ENCODE measurements at places on chromosomes 7 and 10. TPM values are rescaled to one million over a fixed set of nuclear protein-coding genes. Genes with fewer than 3 reads are reported as not detected.
A peak's percentile ranks its signal among the peaks of the same experiment; 100 is the strongest.

GRCh38 chr7:41573015-41573414, 129.9 kb downstream of the INHBA start:
- no peak overlapping the region for H3K27ac ChIP-seq
- no peaks in the 10 kb centered on the region for H3K27me3 ChIP-seq
- no peak overlapping the region for H3K4me3 ChIP-seq
- no peaks in the 10 kb centered on the region for H3K36me3 ChIP-seq

DNA sequence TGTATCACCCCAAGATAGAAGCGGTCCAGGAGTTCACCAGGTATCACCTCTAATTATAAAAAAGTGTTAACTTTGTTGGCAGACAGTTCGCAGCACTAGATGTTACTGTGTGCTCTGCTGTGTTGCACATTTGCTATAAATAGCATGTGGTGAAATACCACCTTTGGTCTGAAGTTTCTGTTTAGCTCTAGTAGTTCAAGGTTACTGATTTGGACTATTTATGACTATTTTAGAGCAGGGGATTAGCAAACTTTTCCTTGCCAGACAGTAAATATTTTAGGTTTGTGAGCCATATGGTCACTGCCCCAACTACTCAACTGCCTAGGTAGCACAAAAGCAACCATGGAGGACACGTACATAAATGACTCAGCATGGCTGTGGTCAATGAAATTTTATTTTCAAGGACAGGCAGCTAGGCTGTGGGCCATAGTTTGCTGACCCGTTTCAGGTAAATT, 16.5 kb downstream of the DENND10 start:
- H3K27ac ChIP-seq: no peak overlapping the region
- H3K4me1 ChIP-seq: no peaks in the 10 kb centered on the region
- H3K27me3 ChIP-seq: no peaks in the 10 kb centered on the region
- peak; percentile 57 for DNase-seq

GRCh38 chr7:24741679-24742505, 15.4 kb downstream of the GSDME start:
- DNase-seq: peak; percentile 87
- H3K36me3 ChIP-seq: peaks cover 9% of the 10 kb centered on the region
- H3K27ac ChIP-seq: peak overlapping the region; percentile 90
- no peaks in the 10 kb centered on the region for H3K27me3 ChIP-seq
- H3K4me3 ChIP-seq: no peak overlapping the region
- peaks cover 30% of the 10 kb centered on the region for H3K4me1 ChIP-seq

- peak overlapping the region; percentile 67 for H3K27ac ChIP-seq
- peaks cover 74% of the 10 kb centered on the region for H3K36me3 ChIP-seq
- DNase-seq: peak; percentile 4
- no peak overlapping the region for H3K4me3 ChIP-seq
These were observed 95.3 kb downstream of the MYOF start for GRCh38 chr10:93386631-93387369.

DNA sequence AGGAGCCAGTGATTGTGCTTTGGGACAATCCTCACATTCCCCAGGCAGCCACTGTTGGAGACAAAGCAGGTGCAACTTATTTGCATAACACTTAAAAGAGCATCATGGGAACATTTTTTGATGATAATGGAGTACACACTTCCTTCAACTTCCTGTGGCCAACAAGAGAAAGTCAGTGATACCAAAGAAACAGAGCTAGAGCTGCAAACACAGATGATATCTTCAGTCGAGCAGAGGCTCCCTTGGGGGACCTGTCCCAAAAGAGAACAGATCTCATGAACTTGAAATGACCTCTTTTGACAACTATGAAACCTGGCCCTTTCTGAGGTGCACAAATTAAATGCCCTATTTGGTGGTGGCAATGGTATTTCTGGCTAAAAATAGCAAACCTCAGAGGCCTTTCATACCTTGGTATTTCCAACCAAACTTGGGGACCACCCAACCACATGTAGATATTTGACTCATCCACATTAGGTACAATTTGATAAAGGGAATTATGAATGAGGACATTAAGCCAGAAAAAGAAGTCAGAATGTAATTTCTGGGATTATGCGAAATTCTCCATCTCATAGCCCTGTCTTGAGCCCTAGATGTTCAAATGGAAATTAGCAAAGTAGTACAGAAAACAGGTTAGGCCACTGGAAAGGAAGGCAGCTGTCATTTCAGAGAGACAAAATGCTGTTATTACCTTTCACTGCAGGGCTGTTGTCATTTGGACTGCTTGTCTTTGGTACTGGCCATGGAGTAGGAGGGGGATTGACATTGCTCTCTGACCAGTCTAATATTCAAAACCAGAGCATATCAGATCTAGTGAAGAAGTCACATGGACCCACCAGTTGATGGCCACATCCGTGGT, 146.2 kb downstream of the ICA1 start:
- no peaks in the 10 kb centered on the region for H3K27me3 ChIP-seq
- H3K36me3 ChIP-seq: no peaks in the 10 kb centered on the region
- no peak overlapping the region for H3K4me3 ChIP-seq
- DNase-seq: no peak

DNA sequence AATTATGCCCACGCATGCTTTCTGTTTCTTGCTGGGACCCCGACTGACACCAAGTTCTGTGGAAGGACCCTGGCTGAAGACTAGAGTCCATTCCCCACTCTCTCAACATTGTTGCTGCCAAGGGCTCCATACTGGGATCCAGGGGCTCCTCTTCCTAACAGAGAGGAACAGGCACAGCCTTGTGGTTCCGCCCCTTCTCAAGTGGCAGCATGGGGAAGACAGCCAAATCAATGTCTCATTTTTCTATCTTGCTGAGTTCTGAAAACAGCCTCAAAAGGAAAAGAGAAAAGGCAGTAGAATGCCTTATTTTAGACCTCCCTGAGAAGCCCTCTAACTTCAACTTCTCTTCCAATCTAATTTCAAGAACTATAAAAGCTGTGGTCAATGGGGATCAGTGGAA, 23.7 kb upstream of the LAMB1 start:
- no peaks in the 10 kb centered on the region for H3K27me3 ChIP-seq
- DNase-seq: no peak
- H3K4me3 ChIP-seq: no peak overlapping the region
- no peak overlapping the region for H3K27ac ChIP-seq

- peaks cover 9% of the 10 kb centered on the region for H3K4me1 ChIP-seq
- no peaks in the 10 kb centered on the region for H3K36me3 ChIP-seq
- no peaks in the 10 kb centered on the region for H3K27me3 ChIP-seq
These were observed 154.0 kb upstream of the AOAH start for GRCh38 chr7:36878288-36878687.

DNA sequence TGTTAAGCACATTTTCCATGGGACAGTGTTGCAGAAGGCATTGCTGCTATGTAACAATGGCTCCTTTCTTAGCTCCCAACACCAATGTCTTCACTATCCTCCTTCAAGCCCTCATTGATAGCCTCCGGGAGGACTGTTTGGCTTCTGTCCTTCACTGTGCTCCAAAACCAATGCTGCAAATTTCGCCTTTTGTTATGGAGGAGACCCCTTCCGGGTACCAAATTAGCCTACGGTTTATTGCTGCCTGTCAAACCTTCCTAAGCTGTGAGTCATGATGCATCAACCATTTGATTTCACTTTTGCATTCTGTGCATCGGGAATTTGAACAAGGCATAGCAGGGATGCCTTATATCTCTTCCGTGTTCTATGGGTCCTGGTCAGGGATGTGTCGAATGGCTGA, 432.9 kb downstream of the GATA3 start:
- peaks cover 4% of the 10 kb centered on the region for H3K27me3 ChIP-seq
- no peaks in the 10 kb centered on the region for H3K36me3 ChIP-seq
- no peak overlapping the region for H3K4me3 ChIP-seq
- DNase-seq: no peak
- peaks cover 9% of the 10 kb centered on the region for H3K4me1 ChIP-seq
- no peak overlapping the region for H3K27ac ChIP-seq

DNA sequence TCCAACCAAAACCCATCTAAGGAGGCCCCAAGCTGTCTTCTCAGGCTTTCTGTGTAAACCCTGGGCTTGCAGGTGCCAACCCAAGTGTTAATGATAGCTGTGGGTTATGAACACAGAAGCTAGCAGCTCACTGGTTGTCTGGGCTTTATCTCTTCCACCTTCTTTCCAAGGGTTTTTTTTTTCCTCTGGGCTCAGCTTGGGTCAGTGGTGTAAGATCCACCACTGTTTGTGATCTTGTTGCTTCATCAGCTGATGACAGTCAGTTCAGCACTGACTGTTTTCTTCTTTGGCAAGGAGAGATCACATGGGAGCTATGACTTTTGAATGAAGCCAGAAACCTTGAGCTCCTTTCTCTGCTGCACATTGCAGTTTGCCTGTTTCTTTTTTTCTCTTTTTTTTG, 4.6 kb downstream of the GTPBP4 start:
- H3K4me1 ChIP-seq: peaks cover 11% of the 10 kb centered on the region
- no peak overlapping the region for H3K4me3 ChIP-seq
- DNase-seq: no peak
- peaks cover 72% of the 10 kb centered on the region for H3K36me3 ChIP-seq
- no peaks in the 10 kb centered on the region for H3K27me3 ChIP-seq

- H3K27me3 ChIP-seq: no peaks in the 10 kb centered on the region
- H3K36me3 ChIP-seq: no peaks in the 10 kb centered on the region
- no peak overlapping the region for H3K27ac ChIP-seq
- H3K4me3 ChIP-seq: no peak overlapping the region
- H3K4me1 ChIP-seq: peaks cover 6% of the 10 kb centered on the region
- DNase-seq: no peak
These were observed 150.3 kb upstream of the CHST15 start for GRCh38 chr10:124243702-124244121.

- no peak for DNase-seq
- no peaks in the 10 kb centered on the region for H3K4me1 ChIP-seq
- no peaks in the 10 kb centered on the region for H3K36me3 ChIP-seq
- no peaks in the 10 kb centered on the region for H3K27me3 ChIP-seq
- H3K4me3 ChIP-seq: no peak overlapping the region
- H3K27ac ChIP-seq: no peak overlapping the region
These were observed 72.1 kb downstream of the INHBA start for GRCh38 chr7:41630741-41631140.

DNA sequence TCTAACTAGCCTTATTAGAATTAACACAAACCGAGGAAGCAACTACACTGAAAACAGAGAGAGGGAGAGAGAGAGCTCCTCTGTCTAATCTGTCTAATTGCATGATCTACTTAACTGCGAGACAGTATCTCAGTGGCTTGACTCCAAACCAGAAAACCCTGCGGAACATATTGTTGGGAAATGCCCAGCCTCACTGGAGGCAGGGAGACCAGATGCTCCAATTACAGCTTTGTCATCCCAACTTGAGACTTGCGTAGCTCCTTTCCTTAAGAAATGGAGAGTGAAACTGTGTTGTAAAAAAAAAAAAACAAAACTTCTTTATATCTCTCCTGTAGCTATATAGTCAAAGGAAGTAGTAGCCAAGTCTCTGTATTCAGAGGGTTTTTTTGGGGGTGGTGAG, 52.0 kb upstream of the ZNRF2 start:
- no peak overlapping the region for H3K4me3 ChIP-seq
- H3K36me3 ChIP-seq: no peaks in the 10 kb centered on the region
- no peak overlapping the region for H3K27ac ChIP-seq
- H3K27me3 ChIP-seq: no peaks in the 10 kb centered on the region
- DNase-seq: no peak

GRCh38 chr10:21969326-21970287, 33.9 kb downstream of the DNAJC1 start:
- no peak overlapping the region for H3K27ac ChIP-seq
- peaks cover 13% of the 10 kb centered on the region for H3K36me3 ChIP-seq
- peak; percentile 29 for DNase-seq
- H3K4me1 ChIP-seq: no peaks in the 10 kb centered on the region

- H3K4me3 ChIP-seq: no peak overlapping the region
- H3K36me3 ChIP-seq: no peaks in the 10 kb centered on the region
- no peaks in the 10 kb centered on the region for H3K4me1 ChIP-seq
- H3K27ac ChIP-seq: no peak overlapping the region
These were observed 26.0 kb downstream of the FAM241B start for GRCh38 chr10:69655868-69656555.

DNA sequence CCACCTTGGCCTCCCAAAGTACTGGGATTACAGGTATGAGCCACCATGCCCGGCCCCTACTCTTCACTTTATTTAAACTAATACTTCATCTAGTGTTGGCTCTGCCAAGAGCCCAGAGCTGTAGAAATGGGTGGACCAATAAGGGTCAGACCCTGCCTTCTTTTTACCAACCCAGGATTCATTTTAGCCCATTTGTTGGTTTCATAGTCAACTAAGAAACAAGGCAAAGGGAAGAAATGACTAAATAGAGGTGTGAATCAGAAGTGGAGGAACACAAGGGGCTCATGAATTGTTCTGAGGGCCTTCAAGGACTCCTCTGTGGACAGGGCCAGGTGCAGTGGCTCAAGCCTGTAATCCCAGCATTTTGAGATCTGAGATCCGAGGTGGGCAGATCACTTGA, 1.1 kb downstream of the ANKRD2 start:
- peaks cover under 1% of the 10 kb centered on the region for H3K36me3 ChIP-seq
- DNase-seq: no peak

DNA sequence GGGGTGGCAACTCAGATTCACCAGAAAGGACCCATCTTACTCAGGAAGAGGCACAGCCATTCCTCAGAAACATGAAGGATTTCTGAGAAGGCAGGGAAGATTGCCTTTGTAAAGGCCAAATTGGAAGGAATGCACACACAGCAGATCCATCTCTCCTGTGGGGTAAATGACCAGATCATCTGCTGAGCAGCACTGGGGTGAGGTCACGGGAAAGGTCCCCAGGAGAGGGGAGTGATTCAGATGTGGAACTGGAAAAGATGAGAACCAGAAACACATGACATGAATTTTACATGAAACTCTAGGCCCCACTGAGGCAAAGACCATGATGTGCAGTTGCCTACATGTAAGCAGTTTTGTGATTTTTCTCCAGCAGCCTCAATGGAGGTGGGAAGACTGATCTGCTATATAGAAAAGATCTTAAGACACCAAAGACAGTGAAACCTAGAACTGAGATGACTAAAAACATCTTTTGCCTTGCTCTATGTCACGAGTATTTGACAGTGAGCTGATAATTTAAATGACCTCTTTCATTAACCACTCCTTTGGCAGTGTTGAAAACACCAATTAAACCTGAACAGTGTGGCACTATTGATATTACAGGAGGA, 91.6 kb downstream of the AMPH start:
- peaks cover 21% of the 10 kb centered on the region for H3K27me3 ChIP-seq
- no peaks in the 10 kb centered on the region for H3K36me3 ChIP-seq
- DNase-seq: no peak
- no peak overlapping the region for H3K4me3 ChIP-seq
- H3K4me1 ChIP-seq: no peaks in the 10 kb centered on the region

GRCh38 chr7:55532150-55532917, 40.0 kb downstream of the VOPP1 start:
- H3K27me3 ChIP-seq: no peaks in the 10 kb centered on the region
- H3K27ac ChIP-seq: peak overlapping the region; percentile 69
- H3K4me1 ChIP-seq: peaks cover 47% of the 10 kb centered on the region
- H3K4me3 ChIP-seq: no peak overlapping the region

Gene ZNF3
- total RNA-seq: 23.7 TPM

Gene ERVW-1
- total RNA-seq: not detected

Gene ZNF37A
- 52.3 TPM for total RNA-seq

Gene AKR1D1
- not detected for total RNA-seq

Gene HOXA6
- total RNA-seq: 2.0 TPM

Gene LRRD1
- not detected for total RNA-seq

Gene GPR15LG
- total RNA-seq: not detected

Gene FAM13C
- total RNA-seq: not detected

Gene HSPA14
- 14.0 TPM for total RNA-seq

Gene RNF133
- 0.49 TPM for total RNA-seq
